ENCODE measurements at places on chromosomes 4 and X.
A peak's percentile ranks its signal among the peaks of the same experiment; 100 is the strongest.

DNA sequence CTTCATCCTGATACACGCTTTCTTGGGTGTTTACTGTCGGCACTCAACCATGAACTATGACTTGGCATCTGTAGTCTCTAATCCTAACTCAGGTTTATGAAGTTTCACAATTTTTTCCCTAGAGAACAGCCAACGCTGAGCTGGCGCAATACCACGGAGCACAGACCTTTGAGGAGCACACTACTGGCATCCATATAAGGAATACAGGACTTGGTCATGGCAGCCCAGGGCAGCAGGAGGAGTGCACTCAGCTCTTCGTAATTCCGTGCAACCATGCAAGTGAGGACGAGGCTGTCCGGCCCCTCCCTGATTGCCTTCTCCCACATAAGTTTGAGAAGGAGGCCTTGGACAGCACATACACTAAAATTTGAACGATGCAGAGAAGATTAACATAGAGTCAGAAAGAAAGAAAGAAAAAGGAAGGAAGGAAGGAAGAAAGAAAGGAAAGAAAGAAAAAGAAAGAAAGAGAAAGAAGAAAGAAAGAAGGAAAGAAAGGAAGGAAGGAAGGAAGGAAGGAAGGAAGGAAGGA is 41.0 kb upstream of the PDLIM5 start:
- DNase-seq: peak; percentile 97

GRCh38 chr4:1716065-1716945 is 4.2 kb upstream of the SLBP start:
- DNase-seq: no peak

GRCh38 chr4:54400802-54401201 is 171.7 kb downstream of the PDGFRA start:
- no peak for DNase-seq

DNA sequence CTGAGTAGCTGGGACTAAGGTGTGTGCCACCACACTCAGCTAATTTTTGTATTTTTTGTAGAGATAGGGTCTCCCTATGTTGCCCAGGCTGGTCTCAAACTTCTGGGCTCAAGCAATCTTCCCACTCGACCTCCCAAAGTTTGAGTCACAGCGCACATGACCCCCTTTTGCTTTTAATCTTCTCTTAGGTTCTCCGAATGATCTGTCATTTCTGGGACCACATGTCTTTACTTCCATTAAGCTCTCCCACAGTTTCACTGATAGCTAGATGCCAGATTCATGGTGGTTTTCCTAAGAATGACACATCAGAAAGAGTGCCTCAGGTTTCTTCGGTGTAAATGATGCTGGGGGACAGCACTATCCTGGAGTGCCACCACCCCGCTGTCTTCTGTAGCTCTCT is 17.9 kb downstream of the PRKX start:
- no peak for DNase-seq

DNA sequence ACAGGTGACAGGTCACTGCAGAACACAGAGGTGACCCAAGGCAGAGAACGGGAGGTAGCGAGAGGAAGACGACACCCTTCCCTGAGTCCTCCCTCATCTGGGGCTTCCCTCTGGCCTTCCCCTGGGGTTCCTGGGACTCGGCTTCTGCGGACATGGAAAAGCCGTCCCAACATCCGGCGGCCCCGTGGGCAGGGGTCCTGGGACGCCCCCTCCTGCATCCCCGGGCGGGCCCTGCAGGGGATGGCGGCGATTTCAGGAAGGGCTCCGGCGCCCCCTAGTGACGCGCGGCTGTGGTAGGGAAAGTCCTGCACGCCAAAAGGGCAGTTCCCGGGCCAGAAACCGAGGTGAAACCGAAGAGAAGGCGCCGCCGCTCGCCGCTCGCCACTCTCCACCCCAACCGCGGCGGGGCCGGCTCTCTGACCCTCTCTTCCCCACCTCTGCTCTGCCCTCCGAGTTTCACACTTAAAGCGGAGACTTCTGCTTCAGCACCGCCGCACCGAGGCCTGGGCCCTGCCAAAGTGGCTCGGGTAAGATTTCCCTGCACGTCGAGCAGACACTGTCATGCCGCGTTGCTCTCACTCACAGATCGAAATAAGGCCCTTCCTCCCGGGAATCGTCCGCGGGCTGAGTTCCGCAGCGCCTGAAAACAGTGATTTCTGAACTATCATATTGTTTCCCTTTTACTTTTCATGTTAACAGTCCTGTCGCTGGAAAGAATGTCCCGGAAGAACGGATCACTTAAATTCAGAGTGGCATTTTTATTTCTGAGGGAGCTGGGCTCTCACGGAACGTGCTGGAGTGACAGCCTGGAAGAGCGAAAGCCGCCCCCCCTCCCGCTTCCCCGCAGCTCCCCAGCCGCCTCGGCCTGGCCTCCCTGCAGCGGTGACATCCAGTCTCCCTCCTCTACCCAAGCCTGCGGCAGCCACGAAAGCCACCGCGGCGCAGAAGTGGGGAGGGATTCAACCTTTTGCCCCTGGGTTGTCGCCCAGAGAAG is 110.6 kb downstream of the DCTD start:
- DNase-seq: peak; percentile 81

- no peak for DNase-seq
Observed at GRCh38 chr4:133102043-133102442, 47.1 kb upstream of the PCDH10 start.

- DNase-seq: no peak
Observed at GRCh38 chr4:84499624-84499982, 511 bp upstream of the NKX6-1 start.

- no peak for DNase-seq
Observed at GRCh38 chr4:111268769-111269414, 646.0 kb upstream of the PITX2 start.

DNA sequence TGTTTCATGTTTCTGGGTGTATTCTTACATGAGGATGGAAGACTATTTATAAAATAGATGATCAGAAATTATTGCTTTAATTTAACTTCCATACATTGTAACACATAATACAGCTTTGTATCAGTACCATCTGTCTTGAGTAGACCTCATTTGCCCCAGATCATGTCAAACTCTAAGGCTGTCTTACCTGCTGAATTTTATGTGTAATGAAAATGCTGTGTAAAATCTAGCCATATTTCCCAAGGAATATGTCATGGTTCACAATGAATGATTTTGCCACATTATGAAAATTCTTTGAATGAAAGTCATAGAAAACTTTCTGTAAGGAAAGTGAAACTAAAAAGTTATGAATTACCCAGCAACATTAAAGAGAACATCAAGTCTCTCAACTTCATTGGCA is 7.4 kb downstream of the BDH2 start:
- no peak for DNase-seq

DNA sequence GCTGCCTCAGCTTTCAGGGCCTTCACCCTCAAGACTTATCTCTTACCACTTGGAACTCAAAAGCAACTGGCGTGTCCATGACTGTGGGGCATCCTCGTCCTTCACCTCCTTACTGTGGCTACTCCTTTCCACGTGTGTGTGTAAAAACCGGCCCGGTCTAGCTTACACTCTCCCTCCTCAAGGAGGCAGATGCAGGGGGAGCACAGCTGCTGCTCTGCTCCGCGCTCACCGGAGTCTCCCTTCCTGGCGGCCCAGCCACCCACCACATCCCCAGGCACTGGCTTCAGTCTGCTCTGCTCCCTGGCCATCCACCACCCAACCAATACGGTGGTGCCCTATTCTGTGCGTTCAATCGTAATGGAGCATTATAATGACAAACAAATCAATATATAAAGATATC is 8.3 kb downstream of the RNF212 start:
- no peak for DNase-seq

DNA sequence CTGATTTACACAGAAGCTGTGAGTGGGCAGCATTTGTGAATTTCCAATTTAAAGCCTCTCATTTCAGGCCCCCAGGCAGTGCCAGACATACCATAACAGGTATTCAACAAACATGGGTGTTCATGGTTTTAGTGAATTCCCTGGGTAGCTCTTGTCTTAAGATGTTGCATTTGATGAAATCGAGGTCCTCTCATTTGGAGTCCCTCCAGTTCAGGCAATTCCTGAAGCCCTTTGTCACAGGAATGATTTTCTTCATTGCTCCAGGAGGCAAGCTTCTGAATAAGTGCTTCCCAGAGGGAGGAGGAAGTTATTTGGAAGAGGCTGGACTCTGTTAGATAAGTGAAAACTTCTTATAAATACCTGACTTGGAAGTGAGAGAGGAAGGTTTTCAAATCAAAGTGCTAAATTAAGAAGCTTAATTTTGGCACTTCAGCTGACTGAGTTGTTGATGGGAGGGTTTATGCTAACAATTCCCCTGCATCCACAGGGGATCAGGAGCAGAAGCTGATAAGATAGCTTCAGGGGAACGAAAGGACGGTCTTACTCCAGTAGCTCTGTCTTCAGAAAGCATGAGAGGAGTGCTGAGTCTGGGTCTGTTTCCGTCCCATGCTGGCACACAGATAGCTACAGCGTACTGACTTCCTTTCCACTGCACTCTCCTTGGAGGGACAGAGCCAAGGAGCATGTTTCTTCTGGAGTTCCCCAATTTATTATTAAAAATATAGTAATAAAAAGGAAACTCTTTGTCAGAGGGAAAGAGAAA is 543.1 kb downstream of the GBA3 start:
- DNase-seq: no peak

GRCh38 chr4:99088023-99088449 is 552 bp downstream of the ADH5 start:
- DNase-seq: peak; percentile 92

DNA sequence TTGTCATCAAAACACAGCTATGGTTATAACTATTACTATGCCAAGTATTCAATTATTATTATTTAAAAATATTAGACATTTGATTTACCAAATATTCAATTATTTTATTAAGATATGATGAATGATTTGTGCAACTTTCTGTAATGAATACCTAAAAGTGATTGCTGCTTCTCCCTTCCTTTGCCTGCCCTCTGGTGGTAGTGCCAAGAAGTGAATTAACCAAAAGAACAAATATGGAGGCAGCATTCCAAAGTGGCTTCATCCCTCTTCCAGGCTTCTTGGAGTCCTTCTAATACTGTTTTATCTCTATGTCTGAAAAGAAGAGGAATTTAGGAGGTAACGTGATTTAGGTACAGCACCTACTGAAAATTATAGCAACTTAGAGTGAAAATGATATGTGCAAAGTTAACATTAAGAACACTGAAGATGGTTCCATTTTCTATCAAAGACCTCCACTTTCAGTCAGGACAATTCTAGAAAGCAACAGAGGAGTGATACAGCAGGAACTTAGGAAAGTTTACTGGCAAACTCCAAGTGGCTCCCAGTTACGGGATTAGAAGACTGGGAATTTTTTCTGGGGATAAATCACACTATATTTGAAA is 43.0 kb downstream of the ENPEP start:
- no peak for DNase-seq

GRCh38 chr4:152696764-152697261 is 17.0 kb upstream of the TMEM154 start:
- DNase-seq: no peak

- no peak for DNase-seq
Observed at GRCh38 chr4:84503495-84504437, 4.7 kb upstream of the NKX6-1 start.

DNA sequence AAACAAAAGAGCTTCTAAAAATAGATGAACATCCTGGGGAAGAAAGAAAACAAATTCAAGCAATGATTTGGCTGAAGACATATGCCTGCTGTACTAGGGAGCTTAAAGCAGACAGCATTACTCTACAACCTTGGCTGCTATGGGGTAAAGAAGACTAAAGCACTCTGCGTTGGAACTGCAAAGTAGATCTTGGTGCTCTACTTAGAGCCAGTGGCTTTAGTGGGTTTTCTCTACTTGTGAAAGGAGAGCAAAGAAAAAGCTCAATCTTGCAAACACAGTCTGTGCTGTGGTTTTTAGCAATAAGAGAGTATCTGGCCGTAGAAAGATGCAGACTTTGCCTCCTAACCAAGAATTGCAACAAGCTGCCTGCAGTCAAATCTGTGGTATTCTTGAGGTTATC is 334.7 kb upstream of the NDST3 start:
- no peak for DNase-seq

DNA sequence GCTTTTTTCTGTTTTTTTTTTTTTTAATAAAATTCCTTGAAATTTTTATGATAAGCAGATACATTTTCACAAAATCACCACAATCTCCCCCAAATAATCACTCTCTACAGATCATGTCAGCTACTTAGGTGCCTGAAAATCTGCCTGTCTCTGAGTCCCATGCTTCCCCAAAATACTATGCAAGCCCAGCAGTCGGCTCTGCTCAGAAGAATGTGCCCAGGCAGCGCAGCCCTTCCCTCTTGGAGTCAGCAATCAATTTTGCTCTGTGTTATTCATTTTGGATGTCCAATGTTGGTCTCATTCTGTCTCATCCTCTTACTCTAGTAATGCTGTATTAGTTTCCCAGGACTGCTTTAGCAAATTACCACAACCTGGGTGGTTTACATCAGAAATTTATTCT is 24.9 kb upstream of the C1QTNF7 start:
- DNase-seq: no peak

GRCh38 chr4:35963974-35964515 is 280.3 kb downstream of the ARAP2 start:
- DNase-seq: no peak

- no peak for DNase-seq
Observed at GRCh38 chrX:70554081-70554480, 109.4 kb downstream of the DLG3 start.

DNA sequence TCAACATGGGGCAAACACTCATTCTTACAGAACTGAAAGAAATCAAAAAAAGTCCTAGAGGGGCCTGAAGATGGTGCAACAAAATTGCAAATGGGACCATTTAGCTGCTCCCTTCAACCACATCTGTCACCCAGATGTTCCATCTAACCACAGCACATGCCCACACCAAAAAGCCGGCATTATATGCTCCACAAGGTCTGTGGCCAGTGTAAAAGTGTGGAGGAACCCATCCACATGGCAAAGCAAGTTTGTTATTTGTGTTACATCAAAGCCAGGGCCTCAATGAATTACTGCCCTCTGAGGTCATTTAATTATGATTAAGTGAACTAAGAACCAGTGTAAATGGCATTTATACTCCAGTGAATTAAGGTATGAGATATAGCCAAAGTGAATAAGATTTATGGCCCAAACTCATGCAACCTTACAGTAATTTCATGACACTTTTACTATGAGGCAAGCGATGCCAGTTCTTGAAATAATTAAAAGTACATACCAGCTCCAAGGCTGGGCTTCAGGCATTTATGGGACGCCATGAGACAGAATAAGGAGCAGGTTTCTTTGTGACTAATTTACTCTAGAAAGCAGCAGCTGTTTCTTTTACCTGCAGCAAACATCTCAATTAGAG is 48.7 kb upstream of the FGF16 start:
- DNase-seq: no peak

GRCh38 chr4:36255577-36255976 is 11.3 kb upstream of the ARAP2 start:
- DNase-seq: no peak

DNA sequence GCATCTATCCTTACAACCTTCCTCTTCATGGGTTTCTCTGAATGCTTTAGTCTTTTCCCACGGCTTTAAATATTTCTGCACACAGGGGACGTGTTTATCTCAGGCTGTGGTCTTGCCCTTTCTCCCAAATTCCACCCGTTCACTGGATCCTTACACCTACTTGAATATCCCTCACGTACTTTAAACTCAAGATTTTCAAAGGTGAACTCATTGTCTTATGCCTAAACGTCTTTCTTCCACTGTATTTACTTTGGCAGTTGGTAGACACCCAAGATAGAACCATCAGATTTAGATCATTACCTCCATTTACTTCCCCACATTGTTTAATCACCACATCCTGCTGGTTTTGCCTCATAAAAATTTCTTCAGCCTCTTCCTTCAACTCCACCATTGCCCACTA is 269.2 kb downstream of the CBLL2 start:
- no peak for DNase-seq
